ENCODE measurements at places on chromosomes 3 and 15.

GRCh38 chr3:141109751-141110150 is 58.6 kb downstream of the SPSB4 start:
- no peak for DNase-seq
- H3K27ac ChIP-seq = no peak overlapping the region
- H3K4me1 ChIP-seq = no peaks in the 10 kb centered on the region
- peaks cover 4% of the 10 kb centered on the region for H3K27me3 ChIP-seq
- H3K36me3 ChIP-seq = no peaks in the 10 kb centered on the region

GRCh38 chr15:75815811-75816719 is 27.2 kb upstream of the UBE2Q2 start:
- H3K27ac ChIP-seq = no peak overlapping the region
- no peak overlapping the region for H3K4me3 ChIP-seq
- H3K36me3 ChIP-seq = no peaks in the 10 kb centered on the region
- H3K27me3 ChIP-seq = peaks cover 2% of the 10 kb centered on the region
- no peaks in the 10 kb centered on the region for H3K4me1 ChIP-seq

GRCh38 chr3:71288269-71288930 is 295.1 kb downstream of the FOXP1 start:
- H3K36me3 ChIP-seq = no peaks in the 10 kb centered on the region
- no peak overlapping the region for H3K27ac ChIP-seq
- DNase-seq = no peak
- no peaks in the 10 kb centered on the region for H3K27me3 ChIP-seq
- H3K4me1 ChIP-seq = no peaks in the 10 kb centered on the region

DNA sequence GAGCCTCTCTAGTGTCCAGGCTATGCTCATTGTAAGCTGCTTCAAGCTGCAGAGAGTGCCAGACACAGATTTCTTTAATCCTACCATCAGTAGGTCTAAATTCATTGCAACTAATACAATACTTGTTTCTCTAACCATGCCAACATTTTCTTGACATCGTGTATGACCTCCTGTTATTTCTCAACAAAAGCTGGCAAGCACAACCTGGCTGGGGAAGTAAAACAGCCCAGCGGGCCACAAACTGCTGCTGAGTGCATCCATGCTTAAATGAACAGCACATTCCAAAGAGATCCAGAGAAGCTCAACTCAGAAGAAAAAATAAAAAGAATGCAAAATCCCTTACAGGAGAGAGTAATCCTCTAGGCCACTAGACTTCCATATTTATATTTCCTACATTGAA is 36.5 kb downstream of the GMNC start:
- H3K27me3 ChIP-seq = no peaks in the 10 kb centered on the region
- peak; percentile 51 for DNase-seq
- H3K27ac ChIP-seq = no peak overlapping the region
- no peak overlapping the region for H3K4me3 ChIP-seq

DNA sequence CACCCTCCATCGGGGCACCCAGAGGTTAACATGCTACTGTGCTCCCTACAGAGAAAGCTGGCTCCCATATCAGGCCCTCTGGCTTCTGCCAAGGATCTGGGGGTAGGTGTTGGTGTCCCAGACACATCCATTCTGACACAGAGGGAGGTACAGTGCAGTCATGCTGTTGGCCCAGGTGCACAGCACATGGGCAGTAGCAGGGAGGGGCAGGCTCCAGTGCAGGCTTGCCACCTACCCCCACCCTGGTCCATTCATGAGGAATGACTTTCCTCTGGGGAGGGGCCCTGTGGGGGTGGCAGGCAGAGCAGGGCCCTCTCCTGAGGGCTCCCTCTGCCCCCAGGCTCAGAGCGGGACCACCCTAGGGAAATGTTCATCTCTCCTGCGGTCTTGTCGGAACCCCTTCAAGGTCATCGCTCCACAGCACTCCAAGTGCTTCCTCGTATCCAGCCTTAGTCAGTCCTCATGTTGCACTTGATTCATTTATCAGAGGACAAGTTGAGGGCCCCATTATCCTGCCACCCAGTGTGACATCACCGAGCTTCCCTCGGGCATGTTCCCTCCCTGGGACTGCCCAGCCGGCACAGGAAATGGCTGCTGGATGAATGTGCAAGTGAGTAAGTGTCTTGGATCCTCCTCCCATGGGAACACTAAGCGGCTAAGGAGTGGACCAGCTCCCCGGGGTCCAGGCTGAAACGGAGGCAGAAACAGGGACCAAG is 10.0 kb downstream of the DUSP7 start:
- H3K36me3 ChIP-seq = peaks cover 22% of the 10 kb centered on the region
- no peaks in the 10 kb centered on the region for H3K27me3 ChIP-seq
- no peak overlapping the region for H3K4me3 ChIP-seq
- peak overlapping the region; percentile 98 for H3K27ac ChIP-seq
- peak; percentile 91 for DNase-seq
- H3K4me1 ChIP-seq = peaks cover 30% of the 10 kb centered on the region

DNA sequence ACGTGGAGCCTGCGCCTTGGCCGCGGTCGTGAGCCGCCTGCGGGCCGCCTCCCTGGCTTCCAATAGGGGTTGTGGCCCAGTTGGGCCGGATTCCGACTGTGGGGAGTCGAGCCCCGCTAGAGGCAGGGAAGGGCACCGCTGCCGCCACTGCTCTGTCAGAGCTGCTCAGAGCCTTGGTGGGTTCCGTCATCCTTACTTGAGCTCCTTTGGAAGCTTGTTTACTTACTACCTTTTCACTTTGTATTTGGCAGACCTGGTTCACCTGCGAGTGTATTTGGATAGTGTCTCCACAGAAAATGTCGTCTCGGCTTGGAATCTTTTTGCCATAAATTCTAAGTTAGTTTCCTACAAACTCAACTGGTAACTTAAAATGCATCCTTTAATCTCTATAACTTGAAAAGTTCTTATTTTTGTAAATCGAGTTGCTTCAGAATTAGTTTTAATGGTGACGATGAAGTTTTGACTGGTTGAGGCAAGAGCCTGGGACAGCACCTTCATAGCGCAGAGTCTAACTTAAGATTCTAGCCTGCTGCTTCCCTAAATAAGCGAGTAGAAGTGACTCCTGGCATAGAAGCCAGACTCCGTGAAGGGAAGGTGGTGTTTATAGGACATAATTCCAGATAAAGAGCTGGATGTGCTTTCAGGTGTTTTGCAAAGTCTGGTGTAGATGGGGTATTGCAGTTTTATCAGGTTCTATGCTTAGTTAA is 800 bp downstream of the DAG1 start:
- peak overlapping the region; percentile 65 for H3K27ac ChIP-seq
- H3K27me3 ChIP-seq = no peaks in the 10 kb centered on the region
- H3K4me1 ChIP-seq = peaks cover 17% of the 10 kb centered on the region
- H3K36me3 ChIP-seq = no peaks in the 10 kb centered on the region
- peak; percentile 27 for DNase-seq
- peak overlapping the region; percentile 71 for H3K4me3 ChIP-seq

Data from fibroblast of lung (primary cell).